AG04450 (cell line): ENCODE measurements at places on chromosomes 4 and X.

DNA sequence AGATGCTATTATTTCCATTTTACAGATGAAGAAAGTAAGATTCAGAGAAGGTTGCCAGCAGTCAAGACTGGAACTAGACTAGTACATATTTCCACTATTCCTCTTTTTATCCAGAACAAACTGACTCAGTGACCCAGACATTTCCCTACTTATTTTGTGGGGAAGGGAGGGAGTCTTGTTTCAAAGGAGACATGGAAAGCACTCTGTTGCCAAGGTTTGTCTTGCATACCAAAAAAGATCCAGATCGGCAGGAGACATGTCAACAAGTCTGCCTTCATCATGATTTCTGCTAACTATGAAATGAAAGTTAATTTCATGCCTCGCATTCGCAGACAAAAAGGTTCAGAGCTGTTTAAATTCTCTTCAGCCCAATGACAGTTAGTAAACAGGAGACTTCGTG is 328.3 kb downstream of the DHX15 start:
- DNase-seq = no peak

DNA sequence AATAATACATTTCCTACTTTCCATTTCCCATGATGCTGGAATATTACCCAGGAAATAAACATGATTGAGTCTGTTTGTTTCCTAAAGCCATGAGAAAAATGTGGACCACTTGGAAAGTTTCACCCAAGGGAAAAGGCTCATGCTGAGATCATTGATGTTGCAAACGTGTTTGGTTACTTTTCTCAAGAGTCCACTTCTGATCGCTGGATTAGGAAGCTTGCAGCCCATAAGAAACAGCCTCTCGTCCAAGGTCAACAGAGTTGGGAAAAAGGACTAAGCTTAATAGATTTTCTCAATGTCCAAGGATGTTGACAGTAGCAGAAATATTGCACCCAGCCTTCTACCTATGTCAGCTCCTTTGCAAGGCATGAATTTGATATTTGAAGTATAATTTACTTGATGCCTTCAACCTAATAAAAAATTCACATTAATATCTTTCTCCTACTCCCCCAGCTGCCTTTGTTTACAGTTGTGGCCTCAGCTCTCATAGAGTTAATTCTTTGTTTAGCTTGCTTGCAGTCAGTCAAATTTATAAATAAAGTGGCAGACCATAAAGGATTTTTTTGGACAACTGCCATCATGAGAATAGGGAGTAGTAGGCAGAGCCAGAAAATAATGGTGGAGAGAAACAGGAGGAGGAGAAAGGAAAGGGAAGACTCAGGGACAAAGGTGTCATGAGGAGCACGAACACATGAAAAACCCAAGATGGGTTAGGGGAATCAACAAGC is 65.6 kb upstream of the BLTP1 start:
- DNase-seq = no peak

DNA sequence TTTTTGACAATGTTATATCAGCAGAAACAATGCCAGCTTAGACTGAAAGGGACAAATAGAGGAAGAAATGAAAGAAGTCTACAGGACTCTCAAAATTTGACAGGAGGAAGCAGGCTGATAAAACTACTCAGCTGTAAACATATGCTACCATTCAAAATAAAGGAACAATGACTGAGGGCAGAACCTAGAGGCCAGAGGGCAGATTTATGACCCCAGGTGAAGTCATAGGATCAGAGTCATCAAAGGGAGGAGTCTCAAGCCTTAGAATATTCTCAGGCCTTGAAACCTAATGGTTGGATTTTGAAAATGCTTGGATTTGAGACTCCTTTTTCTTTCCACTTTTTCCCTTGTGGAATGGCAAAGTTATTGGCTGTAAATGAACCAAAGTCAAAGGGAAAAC is 17.0 kb upstream of the SYTL5 start:
- DNase-seq = no peak

GRCh38 chr4:72305080-72305479 is 263.9 kb downstream of the ADAMTS3 start:
- DNase-seq = no peak

- no peak for DNase-seq
Observed at GRCh38 chr4:136918772-136919171, 613.5 kb downstream of the PCDH18 start.

DNA sequence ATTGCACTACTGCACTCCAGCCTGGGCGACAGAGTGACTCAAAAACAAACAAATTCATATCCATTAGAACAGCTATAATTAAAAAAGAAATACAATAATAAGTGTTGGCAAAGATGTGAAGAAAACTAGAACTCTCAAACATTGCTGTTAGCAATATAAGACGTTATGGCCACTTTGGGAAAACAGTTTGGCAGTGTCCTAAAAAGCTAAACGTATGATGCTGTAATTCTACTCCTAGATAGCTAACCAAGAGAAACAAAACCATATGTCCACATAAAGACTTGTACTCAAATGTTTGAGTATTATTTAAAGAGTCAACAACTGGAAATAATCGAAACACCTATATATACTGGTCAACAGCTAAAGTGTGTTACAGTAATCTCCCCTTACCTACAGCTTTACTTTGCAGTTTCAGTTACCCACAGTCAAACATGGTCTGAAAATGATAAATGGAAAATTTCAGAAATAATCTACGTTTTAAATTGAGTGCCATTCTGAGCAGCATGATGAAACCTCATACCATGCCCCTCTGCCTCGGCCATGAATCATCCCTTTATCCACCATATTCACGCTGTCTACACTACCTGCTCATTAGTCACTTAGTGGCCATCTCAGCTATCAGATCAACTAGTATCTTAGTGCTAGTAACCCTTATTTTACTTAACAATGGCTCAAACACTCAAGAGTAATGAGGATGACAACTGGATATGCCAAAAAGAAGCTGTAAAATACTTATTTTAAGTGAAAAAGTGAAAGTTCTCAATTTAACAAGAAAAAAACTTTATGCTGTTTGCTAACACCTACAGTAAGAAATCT is 4.9 kb downstream of the ELF2 start:
- no peak for DNase-seq

DNA sequence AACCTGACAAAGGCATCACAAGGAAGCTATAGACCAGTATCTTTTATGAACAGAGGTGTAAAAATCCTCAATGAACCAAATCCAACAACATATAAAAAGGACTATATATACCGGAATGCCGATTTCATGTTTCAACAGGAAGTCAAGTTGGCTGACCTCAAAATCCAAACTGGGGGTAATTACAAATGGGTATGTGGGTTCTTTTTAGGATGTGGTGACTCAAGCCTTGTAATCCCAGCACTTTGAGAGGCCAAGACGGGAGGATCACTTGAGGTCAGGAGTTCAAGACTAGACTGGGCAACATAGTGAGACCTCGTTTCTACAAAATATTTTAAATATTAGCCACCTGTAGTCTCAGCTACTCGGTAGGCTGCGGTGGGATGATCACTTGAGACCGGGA is 10.4 kb downstream of the PRSS48 start:
- no peak for DNase-seq

DNA sequence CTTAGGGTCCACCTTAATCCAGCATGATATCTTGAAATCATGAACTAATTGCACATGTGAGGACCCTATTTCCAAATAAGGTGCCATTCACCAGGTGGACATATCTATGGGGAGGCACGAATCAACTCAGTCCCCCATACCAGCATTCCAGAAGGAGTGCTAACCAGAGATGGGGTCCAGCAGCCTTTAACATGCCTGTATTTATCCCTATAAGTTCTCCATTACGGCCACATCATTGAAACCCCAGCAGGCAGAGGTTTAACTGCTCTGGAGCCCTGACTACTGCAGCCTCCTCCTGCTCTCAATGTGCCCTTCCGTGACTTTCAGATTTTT is 3.2 kb upstream of the ASMTL start:
- no peak for DNase-seq

DNA sequence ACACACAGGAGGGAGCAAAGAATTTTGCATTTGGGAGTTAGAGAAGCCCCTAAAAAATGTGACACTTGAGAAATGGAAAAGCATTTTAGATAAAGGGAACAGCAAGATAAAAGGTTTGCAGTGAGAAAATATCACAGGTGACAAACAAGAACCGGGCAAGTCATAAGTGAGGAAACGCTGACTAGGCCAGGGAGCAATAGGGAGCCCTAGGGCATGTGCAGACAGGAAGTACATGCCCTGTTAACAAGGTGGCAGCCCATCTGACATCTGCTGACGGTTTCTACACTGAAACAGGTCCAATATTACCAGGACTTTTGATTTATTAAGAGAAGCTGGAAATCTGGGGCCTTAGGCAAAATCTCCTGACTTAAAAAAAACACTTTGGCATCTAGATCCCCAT is 4.0 kb upstream of the IL13RA1 start:
- DNase-seq = no peak
